ENCODE measurements at places on chromosomes 12 and 14.

DNA sequence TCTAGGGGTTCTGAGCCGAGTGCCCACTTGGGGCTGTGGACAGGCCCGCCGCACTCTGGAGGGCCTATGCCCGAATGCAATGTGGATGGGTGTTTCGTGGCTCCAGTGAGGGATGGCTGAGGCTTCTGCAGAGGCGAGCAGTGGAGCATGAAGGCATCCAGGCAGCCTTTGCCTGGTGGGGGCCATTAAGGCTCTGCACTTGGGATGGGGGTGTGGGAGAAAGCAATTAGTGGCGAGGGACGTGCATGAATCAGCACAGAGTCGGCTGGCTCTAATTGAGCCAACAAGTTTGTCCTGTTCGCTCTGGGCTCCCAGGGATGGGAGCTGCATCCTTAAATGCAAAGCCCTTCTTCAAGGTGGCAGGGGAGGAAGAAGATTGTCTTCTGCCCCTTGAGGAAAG, 346.9 kb upstream of the FKBP4 start:
- no peak for DNase-seq

- no peak for DNase-seq
Observed at GRCh38 chr12:80909370-80909769, 28.4 kb downstream of the LIN7A start.

DNA sequence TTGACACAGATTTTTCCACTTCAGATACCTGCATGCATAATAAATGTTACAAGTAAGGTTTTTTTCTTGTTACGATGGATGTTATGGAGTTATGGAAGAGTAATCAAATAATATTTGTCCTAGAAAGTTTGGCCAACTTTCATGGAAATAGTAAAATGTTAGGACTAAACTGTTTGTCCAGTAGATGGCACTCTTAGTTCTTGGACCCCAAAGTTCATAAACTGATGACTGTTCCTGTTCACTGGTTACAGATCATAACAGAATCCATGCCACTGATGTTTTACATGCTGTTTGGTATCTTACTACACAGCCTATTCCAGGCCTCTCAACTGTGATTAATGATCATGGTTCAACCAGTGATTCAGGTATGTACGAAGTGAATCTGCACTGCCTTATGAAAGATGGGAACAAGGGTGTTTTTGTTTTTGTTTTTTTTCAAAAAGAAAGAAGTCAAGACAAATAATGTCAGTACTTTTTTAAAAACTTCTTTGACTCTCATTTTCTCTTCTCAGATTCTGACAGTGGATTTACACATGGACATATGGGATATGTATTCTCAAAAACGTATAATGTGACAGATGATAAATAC, 48.8 kb upstream of the SLCO1C1 start:
- peak; percentile 17 for DNase-seq

DNA sequence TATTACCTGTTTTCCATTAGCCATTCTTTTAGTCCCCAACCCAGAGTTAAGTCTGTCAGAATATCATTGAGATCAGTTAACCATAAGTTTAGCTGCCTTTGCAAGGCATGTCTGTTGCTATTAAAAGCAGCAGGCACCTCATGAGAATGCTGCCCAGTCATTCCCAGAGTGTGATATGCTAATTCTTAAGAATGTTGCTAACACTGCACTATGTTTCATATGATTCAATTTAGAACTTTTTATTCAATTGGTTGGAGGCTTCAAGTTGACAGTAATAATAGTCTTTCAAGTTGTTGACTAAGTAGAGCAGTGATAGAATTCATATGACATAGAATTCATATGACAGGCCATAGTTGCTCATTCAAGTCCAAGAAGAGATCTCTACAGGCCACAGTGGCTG, 292.3 kb downstream of the FUT8 start:
- no peak for DNase-seq

- DNase-seq = no peak
Observed at GRCh38 chr12:12461923-12462315, 100.7 kb downstream of the DUSP16 start.

DNA sequence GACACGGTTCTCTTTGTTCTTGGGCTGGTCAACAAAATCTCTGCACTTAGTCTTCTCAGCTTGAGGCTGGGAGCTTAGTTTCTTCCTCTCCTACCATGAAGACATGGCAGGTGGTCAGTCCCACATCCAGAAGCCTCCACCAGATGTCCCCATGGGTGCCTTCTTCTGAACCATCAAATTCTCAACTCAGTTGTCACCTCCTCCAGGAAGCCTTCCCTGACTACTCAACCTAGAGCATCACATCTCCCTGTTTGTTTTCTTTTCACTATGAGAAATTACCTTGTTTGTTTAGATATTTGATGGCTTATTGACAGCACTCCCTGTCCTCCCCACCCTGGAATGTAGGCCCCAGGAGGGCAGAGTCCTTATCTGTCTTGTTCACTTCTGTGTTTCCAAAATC, 84.4 kb downstream of the TBX5 start:
- DNase-seq = no peak

DNA sequence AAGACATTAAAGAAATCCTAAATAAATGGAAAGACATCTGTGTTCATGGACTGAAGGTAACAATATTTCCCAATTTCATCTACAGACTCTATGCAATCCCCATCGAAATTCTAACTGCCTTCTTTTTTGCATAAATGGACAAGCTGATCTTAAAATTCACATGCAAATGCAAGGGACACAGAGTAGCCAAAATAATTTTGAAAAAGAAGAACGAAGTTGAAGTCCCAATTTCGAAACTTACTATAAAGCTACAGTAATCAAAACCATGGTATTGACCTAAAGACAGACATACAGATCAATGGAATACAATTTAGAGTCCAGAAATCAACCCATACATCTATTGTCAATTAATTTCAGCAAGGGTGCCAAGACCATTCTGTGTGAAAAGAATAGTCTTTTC, 16.4 kb upstream of the CD27 start:
- no peak for DNase-seq

DNA sequence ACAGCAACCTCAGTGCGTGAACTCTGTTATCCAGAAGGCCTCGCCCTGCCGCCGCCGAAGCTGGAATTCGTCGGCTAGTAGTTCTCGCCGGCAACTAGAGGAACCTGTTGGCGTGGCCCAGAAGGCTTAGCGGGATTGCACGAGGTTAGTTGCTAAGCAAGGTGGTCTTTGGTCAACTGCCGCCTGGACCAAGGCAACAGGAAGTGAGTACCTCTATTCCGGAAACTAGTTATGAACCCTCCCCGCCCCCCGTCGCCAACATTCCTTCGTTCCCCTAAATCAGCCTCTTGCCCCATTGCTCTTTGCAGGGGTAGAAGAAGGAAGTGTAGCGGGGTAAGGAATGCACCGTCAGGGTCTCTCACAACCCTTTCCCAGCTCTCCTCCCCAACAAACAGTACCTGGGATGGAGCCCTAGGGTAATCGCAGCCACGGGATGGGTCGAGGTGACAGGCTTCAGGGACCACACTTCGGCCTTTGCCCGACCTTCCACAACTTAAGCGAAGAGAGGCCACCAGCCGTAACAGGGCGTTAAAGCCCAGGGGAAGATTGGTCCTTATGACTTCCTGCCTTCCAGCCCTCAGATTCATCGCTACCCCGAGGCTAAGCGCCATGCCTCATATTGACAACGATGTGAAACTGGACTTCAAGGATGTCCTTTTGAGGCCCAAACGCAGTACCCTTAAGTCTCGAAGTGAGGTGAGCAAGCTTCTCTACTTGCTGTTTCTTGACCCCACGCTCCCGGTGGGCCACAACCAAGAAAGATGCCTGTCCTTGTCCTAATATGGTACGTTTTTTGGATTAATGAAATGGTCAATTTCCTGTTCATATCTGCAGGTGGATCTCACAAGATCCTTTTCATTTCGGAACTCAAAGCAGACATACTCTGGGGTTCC, at the start of gene GMPR2:
TSS of gene GMPR2 (plus strand) at position 285 of the 893 bp plus-strand sequence. CDS start at position 610, 325 bp downstream.
- DNase-seq = no peak

GRCh38 chr14:57735276-57735675, 130.6 kb downstream of the SLC35F4 start:
- DNase-seq = no peak

DNA sequence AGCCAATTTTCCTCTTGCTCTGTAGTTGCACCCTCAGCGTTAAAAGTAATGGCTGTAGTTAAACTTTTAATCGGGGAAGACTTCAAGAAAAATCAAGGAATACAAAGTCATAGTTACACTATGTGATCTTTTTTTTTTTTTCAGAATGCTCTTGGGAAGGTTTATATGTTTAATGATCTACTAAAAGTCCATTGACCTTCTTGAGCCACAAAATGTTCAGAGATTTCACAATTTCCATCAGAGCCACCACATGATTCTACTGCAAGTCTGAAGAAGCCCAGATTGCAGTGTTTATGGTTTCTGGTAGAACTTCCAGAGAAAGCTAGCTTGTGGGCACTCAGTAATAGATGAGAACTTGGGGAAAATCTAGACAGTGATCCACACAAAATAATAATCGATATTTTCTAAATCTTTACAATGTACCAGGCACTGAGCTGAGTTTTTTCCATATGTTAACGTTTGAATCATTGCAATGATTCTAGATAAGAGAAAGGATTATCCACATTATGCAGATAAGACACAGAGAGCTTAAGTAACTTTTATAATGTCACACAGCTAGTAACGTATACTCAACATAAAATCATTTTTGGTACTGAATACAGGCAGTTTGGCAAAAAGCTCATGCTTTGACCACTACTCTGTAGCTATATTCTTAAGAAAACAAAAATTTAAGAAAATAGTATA, 38.3 kb downstream of the GYS2 start:
- DNase-seq = no peak

- no peak for DNase-seq
Observed at GRCh38 chr14:37253905-37254304, 56.2 kb downstream of the MIPOL1 start.

- DNase-seq = no peak
Observed at GRCh38 chr14:38197784-38198335, 9.8 kb upstream of the SSTR1 start.

DNA sequence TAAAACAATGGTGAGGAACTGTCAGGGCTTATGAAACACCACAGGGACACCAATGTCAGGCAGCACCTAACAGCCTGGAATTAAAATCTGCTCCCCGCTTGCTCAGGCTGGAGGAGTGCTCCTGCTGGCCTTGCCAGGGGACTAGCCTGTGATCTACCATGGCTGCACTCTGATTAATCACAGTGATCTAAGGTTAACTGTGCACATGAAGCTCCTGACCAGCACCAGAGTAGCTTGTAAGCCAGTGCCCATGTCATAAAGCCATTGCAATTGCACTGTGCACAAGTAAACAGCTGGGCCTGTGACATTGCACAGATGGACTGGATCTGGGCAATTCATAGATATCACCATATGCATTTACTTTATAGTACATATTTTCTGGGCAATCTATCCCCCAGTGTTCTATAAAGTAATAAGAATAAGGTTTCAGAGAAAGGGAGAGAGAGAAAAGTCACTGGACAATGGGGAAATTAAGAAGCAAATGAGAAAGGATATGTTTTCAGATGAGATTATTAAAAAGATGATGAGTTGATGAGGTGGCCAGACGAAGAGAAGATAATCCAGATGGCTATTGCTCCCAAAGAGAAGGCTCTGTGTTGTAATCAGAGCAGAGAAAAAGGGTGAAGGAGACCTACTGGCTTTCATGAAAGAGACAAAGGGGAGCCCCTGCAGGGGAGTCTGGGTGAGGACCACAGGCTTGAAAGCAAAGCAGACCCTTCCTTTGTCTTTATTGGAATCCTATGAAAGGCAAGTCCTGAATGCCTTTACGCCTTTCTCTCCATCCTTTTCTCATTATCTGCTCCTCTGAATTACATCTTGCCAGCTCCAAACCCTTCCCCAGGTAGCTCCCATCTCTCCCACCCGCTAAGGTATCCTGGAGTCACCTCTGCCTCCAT, 145.8 kb downstream of the SLC38A6 start:
- no peak for DNase-seq

DNA sequence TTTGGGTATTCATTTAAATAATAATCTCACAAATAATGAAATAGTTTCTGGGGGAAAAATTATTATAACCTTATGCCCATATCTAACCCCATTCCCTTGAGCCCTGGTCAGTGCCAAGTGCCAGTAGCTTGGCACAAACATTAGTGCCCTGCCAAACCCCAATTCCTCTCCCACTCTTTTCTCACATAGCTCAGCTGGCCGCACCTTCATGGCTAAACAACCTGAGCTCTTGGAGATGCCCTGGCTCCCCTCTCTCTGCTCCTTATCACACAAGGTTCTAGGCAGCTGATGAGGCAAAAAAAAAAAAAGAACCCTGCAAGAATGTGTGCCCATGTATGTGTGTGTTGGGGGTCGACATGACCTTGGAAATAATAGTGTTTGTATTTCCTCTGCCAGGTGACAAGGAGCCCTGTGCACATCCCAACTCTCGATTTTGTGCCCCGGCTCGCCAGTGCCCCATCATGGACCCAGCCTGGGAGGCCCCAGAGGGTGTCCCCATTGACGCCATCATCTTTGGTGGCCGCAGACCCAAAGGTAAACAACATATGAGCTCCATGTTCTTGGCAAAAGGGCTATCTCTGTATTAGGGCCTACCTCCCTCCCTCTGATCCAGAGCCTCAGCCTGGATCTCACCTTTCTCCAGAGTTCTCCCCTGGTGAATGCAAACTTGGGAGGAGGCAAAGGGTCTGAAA, 8.4 kb downstream of the PCK2 start:
- DNase-seq = no peak

DNA sequence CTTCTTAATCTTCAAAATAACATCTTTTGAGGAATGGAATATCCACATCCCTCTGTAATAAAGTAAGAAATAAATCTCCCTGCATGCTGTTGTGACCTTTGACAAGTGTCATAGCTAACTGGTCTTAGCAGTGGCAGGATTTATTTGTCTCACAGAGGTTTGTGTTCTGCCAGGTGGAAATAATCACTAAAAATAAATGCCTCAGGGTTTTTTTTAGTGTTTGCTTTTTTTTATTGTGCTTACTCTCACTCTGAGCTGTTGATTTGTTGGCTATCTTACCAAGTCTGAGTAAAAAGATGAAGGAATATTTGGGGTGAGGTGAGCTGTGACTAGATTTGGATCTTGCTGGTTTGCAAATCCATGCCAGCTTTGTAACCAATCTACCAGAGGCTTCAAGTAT, 285.4 kb downstream of the ALG10B start:
- DNase-seq = no peak

DNA sequence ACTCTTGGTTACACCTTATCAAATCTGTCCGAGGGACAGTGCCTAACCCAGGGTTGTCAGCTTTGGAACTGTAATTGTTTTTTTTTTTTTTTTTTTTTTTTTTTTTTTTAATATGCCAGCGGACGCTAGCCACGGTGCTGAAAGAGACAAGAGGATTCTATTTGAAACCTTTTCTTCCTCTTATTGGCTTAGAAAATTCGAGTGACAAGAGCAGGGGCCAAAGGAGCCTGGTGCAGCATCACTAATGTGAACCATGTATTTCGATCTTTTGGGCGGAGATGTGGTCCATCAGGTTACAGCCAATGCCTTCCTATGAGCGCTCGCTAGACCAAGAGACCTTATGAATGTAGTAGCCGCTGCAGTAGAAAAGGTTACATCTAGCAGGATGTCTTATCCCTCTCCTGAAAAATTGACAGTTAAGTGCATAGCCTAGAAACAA, 922 bp downstream of the PTPRR start:
- no peak for DNase-seq

DNA sequence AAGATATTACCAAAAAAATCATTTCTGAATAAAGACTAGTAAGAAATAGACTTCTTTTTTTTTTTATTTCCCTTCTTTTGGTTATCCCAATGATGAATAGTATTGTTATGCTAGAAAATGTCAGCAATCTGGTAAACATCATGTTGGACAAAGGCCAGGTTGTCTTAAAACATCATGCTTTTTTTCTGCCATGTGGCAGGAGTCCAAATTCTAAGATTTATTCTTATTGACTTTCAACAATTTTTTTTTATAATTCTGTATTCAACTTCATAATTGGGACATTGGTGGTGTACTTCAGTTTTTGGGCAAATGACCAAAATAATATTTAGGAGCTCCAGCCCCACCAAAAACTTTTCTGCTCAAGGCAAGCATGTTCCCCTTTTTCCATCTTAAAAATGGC, 10.5 kb downstream of the DCN start:
- DNase-seq = peak; percentile 69

Measured in NCI-H446 (cell line).